ENCODE measurements at places on chromosomes 6 and 20.

DNA sequence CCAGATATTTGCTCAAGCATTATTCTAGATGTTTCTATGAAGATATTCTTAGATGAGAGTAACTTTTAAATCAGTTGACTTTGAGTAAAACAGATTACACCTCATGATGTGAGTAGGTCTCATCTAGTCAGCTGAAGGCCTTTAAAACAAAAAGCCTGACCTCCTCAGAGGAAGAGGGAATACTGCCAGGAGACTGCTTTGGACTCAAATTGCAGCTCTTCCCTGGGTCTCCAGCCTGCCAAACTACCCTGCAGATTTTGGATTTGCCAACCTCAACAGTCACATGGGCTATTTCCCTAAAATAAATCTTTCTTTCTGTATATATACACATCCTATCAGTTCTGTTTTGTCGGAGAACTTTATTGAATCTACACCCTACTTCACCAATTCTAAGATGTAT is 182.5 kb upstream of the TENT5A start:
- DNase-seq = no peak

DNA sequence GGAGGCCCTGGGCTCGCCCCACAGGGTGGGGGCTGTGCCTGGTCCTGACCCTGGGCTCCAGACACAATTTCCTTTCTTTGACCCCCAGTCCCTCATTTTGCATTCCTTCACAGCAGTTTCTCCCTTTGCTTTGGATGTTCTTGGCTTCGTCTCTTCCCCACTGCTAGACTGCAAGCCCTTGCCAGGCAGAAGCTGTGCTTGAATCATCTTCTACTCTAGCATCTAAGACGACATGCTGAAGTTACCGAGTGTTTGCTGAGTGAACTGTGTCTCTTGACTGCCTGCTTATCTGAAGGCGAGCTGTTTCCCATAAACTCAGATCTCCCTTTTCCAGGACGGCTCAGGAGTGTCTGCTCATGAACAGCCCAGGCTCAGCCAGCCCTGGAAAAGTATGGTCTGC is 14.3 kb upstream of the SYNDIG1 start:
- no peak for DNase-seq

DNA sequence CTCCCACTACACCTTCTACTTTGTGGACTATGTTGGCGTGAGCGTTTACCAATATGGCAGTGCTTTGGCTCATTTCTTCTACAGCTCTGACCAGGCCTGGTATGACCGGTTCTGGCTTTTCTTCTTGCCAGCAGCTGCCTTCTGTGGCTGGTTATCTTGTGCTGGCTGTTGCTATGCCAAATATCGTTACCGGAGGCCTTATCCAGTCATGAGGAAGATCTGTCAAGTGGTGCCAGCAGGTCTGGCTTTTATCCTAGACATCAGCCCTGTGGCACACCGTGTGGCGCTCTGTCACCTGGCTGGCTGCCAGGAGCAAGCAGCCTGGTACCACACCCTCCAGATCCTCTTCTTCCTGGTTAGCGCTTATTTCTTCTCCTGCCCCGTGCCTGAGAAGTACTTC is 16.5 kb upstream of the EFHC1 start:
- DNase-seq = no peak

- no peak for DNase-seq
Observed at GRCh38 chr6:151075527-151075926, 164.2 kb upstream of the AKAP12 start.

GRCh38 chr6:105669232-105669631 is 266.4 kb upstream of the PREP start:
- DNase-seq = no peak

DNA sequence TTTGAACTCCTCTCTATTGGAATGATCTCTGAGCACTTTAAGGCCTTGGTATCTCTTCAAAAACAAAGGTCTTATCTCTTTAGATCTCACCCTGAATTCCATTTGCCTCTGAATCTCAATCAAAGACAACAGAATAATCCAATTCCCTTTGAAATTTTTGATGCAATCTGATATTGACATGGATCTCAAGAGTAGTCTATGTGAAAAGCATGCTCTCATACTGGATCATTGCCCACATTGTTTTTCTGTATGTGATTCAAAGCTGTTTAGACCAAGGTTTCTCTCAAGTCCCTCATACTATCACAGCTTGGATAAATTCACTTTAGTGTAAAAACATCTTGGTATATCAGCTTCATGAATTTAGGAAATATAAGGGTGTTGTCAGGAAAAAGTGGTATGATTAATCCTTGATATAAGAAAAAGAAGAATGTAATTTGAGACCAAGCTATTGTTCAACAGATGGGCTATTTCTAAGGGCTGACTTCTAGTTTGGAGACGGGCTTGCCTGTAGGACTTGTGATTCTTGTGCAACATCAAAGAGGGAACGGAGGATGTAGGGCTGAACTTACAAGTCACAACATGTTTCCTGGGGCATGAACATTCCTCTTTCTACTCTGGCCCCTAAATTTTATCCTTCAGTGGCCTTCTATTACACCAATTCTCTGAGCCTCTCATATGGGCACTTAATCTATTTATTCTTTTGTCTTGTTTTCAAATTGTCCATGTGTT is 77.9 kb upstream of the CITED2 start:
- no peak for DNase-seq

DNA sequence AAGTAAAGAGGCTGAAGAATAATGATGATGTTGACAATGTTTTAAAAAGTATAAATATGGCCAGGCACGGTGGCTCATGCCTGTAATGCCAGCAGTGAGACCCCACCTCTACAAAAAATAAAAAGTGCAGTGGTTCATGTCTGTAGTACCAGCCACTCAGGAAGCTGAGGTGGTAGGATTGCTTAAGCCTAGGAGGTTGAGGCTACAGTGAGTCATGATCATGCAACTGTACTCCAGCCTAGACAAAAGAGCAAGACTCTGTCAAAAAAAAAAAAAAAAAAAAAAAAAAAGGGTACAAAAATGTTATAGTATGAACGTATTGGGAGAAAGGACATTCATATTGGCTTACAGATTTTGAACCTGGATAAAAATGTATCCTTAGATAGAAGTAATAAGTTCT is 543.1 kb upstream of the IRAK1BP1 start:
- DNase-seq = no peak

- no peak for DNase-seq
Observed at GRCh38 chr6:89989742-89990141, 95.5 kb downstream of the GJA10 start.

DNA sequence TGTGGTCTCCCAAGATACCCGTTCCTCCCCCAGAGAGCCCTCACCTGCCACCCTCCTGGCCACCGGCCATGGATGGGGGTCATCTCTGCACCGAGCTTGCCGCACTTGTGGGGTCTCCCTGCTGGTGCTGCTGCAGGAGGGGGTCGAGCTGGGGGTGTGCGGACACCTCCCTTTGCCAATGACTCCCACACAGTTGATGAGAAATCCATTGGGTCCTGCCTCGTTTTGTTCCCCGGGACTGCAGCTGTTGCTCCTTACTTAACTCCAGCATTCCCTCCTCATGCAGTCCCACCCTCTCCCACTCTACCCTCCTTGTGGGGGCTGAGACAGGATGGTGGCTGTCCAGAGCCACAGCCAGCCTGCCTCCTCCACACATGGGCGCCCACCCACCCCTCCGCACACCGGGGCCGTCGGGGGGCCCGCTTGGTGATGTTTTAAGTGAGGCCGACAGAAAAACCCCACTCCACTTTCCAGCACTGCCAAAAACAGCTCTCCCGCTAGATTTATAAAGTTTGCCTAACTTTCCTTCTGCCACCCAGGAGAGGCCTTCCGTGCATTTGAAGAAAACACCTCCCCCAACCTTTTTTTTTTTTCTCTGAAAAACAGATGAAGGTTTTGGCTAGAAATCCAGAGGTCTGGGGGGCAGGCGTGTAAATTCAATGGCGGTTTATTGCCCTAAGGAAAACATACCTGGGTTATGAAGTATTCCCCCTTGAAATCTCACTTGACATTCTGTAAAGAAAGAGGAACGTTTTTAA is 53.5 kb upstream of the APCDD1L start:
- no peak for DNase-seq

- peak; percentile 5 for DNase-seq
Observed at GRCh38 chr6:38997128-38997761, 51.3 kb upstream of the GLP1R start.
